ENCODE measurements at places on chromosomes 13 and 19. TPM values are rescaled to one million over a fixed set of nuclear protein-coding genes. Genes with fewer than 3 reads are reported as not detected.
A peak's percentile ranks its signal among the peaks of the same experiment; 100 is the strongest.

- no peak for DNase-seq
These were observed 11.8 kb upstream of the MIA start for GRCh38 chr19:40763526-40763925.

GRCh38 chr13:75636436-75637180 lies 478 bp downstream of the LMO7 start:
- DNase-seq = peak; percentile 38

- DNase-seq = no peak
These were observed 159.1 kb downstream of the KATNAL1 start for GRCh38 chr13:30148171-30148754.

The SLITRK6 gene
- 14.6 TPM for total RNA-seq

DNA sequence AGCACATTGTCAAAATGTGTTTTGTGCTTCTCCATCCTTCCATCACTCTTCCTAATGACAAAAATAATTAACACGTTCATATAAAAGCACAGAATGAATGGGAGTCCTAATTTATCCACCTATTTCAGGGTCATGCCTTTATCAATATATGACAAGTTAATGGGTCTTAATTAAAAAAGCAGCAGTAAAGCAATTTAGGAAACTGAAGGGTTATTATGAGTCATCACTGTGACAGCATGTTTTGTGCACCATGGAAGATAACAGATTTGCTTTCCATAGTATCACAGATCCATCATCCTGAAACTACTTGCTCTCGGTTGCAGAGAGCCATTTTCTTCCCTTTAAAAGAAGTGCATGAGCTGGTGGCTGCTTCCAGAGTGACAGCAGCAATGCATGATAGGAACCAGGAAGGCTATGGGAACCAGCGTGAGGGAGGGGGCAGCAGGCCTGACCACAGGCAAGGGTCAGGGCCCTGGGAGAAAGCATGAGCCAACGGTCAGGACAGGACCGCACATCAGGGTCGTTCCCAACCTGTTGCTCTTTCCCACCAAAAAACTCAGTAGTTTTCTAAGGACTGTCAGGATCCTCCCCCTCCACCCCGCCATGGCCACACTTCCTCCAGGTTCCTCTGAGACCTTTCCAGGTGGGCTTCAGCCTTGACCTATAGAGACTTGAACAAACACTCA lies 784.1 kb downstream of the UQCRFS1 start:
- DNase-seq = no peak

- DNase-seq = no peak
These were observed 254.8 kb downstream of the TEX29 start for GRCh38 chr13:111575276-111575675.

The JAK3 gene
- 1.2 TPM for total RNA-seq

- DNase-seq = no peak
These were observed 15.6 kb upstream of the NANOS3 start for GRCh38 chr19:13861392-13861713.

DNA sequence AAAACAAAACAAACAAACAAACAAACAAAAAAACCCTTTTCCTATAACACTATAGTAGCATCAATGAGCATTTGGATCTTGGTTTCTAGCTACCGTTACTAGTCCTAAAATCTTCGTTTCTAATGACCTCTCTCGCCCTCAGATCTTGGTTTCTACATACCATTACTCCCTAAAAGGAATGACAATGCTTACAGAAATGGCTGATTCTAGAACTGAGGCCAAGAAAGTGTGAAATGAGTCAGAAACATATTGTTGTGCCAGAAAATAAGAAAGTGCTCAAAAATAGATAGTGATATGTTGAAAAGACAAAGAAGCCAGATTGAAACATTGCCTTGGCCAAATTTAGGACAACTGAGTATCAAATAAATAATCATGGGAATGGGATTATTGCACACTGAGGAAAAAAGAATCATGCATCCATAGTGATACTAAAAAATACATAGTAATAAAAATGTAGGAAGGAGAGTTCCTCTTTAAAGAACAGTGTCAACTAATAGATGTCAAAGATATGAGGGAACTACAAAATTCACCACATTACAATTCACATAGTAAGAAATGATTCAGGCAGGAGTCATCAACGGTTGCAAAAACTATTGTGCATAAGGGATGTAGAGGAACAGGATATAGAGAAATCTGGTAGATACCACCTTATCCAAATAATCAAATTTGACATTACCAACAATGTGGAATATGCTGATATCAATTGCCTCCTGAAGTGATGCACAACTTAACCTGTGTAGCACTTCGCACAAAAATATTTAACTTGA lies 386.6 kb downstream of the DIAPH3 start:
- DNase-seq = peak; percentile 91

The TEKTIP1 gene
- total RNA-seq = not detected

The UBE2L5 gene
- not detected for total RNA-seq

DNA sequence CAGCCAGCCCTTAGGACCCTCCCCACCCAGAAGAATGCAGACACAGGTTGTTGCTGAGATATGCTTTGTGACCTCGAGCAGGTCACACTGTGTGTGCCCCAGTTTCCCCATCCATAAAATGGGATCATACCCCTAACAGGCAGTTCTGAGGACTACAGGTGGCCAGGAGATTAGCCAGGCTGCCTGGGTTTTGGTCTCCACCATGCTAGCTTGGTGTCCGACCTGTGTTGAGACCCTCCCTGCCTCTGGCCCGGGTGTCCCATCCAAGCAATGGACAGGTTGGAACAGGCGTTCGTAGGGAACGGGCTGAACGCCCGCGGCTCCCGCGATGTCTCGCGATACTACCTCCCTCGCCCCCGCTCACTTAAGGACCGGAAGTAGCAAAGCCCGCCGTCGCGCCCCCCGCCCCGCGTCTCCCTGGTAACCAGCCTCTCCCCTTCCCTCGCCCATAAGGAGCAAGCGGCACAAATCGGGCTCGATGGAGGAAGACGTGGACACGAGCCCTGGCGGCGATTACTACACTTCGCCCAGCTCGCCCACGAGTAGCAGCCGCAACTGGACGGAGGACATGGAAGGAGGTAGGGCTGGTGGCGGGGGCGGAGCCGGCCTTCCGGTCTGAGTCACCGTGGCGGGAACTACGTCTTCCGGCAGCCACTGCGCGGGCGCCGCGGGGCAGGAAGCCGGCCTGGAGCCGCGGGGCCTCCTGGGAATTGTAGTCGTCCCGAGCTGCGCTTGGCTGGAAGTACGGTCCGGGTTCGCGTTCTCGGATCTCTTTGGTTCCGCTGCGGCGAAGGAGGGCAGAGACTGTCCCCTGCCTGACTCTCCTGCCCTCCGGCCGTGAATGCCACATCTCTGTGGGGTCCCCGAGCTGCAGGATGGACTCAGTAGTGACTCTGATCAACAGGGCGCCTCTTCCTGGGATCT lies 45.4 kb downstream of the SMIM24 start:
- peak; percentile 93 for DNase-seq

DNA sequence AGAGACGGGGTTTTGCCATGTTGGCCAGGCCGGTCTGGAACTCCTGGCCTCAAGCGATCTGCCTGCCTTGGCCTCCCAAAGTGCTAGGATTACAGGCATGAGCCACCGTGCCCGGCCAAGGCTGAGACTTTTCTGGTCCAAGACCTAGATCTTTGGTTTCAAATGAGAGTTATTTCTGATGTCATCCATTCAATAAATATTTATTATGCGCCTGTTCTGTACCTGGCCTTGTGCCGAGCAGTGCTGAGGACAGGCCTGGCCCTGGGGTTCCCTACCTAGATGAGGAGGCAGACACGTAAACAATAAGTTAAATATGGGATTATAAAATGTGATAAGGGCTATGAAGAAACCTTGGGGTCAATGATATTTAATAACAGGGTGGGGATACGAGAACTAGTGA lies 4.5 kb downstream of the RELB start:
- no peak for DNase-seq

The PSG2 gene
- not detected for total RNA-seq

DNA sequence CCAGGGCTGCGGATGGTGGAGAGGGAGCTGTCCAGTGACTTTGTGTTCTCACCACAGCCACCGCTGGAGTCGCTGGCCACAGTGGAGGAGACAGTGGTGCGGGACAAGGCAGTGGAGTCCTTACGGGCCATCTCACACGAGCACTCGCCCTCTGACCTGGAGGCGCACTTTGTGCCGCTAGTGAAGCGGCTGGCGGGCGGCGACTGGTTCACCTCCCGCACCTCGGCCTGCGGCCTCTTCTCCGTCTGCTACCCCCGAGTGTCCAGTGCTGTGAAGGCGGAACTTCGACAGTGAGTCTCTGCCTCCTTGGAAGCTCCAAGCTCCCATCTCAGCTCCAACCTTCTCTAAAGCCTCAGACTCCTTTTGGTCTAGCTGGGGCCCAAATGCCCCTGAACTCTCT lies 21.4 kb downstream of the PPP2R1A start:
- no peak for DNase-seq

The ZNF560 gene
- total RNA-seq = 3.3 TPM

GRCh38 chr19:35429698-35430408 lies 18.2 kb upstream of the FFAR2 start:
- DNase-seq = peak; percentile 8

DNA sequence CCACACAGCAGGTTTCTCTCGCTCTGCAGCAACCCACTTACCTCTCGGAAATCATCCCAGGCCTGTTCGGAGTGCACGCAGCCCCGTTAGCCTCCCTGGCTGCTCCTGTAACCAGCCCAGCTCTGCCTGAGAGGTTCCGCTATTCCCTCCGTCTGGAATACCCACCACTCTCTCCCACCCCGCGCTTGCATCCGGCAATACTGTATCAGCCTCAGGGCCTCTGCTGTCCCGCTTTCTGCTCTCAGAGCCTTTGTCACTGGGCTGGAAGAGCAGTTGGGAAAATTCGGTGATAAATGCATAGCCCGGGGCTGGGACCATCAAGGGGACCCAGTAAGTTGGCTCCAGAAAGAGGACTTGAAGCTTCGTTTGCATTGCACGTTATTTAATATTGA lies 759 bp upstream of the TLE6 start:
- no peak for DNase-seq

- no peak for DNase-seq
These were observed 18.5 kb upstream of the CNMD start for GRCh38 chr13:52758114-52758513.

- DNase-seq = no peak
These were observed 5.3 kb downstream of the BTBD2 start for GRCh38 chr19:2010135-2010668.

The NALCN gene
- total RNA-seq = 1.5 TPM

The TMED1 gene
- total RNA-seq = 40.1 TPM
